Activated CD4-positive, alpha-beta T cell treated with anti-CD3 and anti-CD28 coated beads for 1 hour (primary cell): ENCODE measurements at places on chromosomes 12 and 14.

GRCh38 chr14:100333311-100333710 is 10.2 kb downstream of the SLC25A47 start:
- DNase-seq: no peak

- no peak for DNase-seq
These were observed 254.4 kb upstream of the BTG1 start for GRCh38 chr12:92400006-92400405.

DNA sequence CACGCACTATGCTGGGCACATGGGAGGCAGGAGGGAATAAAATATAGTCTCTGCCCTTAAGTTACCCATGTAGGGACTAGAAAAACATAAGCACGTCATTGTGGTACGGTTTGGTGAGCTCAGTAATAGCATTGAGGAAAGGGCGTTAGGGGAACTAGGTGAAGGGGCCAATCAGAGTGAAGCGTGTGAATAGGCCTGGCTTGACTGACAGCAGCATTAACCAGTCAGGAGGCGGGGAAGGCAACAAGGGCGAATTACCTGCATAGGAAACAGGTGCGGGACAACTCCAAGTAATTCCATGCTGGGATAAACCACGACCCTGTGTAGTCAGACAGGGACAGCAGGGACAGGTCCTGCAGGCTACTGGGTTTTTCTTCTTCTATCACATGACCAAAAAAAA is 107.7 kb downstream of the UNC79 start:
- no peak for DNase-seq

GRCh38 chr12:90205165-90205564 is 496.5 kb upstream of the ATP2B1 start:
- no peak for DNase-seq

GRCh38 chr12:2057041-2057794 is 4.4 kb downstream of the CACNA1C start:
- DNase-seq: no peak

DNA sequence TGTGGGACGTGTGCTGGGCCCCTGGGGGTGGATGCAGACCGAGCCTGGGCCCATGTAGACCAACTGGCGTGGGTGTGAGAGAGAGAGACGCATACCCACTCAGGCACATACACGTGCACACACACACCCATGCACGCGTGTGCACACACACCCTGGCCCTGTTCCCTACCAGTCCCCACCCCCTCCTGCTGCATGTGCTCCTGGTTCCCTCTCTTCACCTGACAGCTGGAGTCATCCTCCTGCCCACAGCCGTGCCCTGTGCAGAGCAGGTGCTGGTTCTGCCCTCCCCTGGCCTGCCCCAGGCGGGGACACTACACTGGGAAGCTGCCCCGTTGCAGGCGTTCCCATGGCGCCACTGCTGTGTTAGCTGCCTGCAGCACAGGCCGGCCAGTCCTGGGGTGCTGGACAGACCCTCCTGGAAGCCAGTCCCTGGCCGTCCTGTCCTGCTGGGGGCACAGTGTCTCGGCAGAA is 18.5 kb downstream of the PACS2 start:
- no peak for DNase-seq

- DNase-seq: no peak
These were observed 2.8 kb downstream of the MAP4K5 start for GRCh38 chr14:50529288-50530179.

GRCh38 chr12:56836800-56837663 is 73.9 kb downstream of the HSD17B6 start:
- no peak for DNase-seq

DNA sequence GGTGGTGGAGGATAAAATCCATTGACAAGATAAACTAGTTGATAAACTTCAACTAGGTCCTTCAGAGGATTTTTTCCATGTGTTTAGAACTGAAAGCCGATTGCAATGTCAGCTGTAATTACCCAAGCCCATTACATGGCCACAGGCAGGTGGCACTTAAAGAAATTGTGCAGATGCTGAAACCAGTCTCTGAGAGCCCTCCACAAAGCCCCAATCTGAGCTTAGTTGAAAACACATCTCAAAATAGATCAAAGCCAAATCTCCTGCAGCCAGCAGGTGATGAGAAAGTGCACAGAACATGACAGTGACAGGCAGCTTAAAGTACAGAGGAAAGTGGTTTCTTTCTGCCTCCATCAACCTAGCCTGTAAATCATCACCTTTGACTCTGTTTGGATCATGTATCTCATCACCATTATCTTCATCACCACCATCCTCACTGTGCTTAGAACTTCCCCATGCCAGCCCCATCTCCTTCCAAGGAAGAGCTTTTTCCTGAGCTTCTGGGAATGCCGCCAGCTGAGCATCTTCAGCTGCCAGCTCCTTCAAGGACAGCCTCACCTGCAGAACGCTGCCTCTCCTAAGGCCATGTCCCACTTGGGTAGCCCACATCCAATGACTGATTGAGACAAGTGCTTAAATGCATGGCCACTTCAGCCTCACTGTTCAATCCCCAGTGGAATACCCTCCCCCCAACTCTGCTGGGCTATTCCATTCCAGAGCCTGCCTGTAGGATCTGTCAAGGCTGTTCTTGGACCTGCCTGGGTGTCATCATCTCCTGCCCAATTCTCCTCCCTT is 219.5 kb upstream of the TMEM132C start:
- no peak for DNase-seq

- DNase-seq: no peak
These were observed 9.7 kb upstream of the CCDC197 start for GRCh38 chr14:93987376-93987775.
